ENCODE measurements at places on chromosomes 5 and 9.

DNA sequence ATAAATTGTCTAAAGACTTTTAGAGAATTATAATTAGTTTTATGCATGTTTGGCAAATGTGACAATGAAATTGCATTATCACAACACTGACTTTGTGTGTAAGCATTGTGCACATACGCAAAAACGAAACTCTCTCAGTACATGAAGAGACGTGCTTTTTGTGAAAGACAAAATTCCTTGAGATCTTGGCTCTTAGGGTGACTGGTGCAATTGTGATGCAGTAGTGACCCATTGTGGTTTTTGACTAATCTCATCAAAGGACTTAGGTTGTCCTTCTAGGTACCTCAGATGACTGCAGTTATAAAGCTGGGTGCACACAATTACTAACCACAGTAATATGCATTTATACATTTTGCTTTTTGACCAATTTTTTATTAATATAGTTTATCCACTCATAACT, 25.3 kb upstream of the TYRP1 start:
- no peak for DNase-seq

- DNase-seq: no peak
These were observed 43.8 kb upstream of the CDK20 start for GRCh38 chr9:88018101-88018500.

GRCh38 chr5:154329062-154329461, 116.7 kb upstream of the SAP30L start:
- no peak for DNase-seq

DNA sequence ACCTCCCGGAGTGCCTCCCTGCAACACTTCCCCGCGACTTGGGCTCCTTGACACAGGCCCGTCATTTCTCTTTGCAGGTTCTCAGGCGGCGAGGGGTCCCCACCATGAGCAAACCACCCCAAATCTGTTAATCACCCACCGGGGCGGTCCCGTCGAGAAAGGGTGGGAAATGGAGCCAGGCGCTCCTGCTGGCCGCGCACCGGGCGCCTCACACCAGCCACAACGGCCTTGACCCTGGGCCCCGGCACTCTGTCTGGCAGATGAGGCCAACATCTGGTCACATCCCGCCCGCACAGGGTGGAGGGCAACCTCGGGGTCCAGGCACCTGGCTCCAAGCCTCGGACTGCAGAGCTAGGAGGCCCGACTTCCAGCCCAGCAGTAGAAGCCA, 776 bp upstream of the TERT start:
- DNase-seq: no peak

- no peak for DNase-seq
These were observed 371.5 kb upstream of the KLF4 start for GRCh38 chr9:107861075-107861474.

DNA sequence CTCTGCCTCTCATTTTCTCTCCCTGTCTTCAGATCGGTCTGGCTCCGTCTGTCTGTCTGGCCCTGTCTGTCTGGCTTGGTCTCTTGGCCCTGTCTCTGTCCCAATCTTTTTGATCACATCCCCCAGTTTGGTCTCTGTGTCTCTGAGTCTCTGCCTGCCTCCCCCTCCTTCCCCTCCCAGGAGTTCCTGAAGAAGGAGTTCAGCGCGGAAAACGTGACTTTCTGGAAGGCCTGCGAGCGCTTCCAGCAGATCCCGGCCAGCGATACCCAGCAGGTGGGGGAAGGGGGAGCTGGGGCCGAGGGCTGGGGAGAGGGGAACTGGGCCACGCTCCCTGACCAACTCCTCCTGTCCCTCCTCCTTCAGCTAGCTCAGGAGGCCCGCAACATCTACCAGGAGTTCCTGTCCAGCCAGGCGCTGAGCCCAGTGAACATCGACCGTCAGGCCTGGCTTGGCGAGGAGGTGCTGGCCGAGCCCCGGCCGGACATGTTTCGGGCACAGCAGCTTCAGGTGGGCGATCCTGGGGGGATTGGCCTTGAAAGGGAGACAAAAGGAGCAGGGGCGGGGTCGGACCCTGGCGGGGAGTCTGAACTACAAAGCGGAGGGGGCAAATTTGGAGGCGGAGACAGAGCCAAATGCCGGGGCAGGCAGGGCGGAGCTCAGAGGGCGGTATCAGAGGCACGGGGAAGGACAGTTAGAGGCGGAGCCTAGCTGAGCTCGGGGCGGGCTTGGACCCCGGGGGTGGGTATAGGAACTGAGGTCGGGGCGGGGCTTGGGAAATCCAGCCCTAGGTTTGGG, 9.0 kb downstream of the RGS14 start:
- DNase-seq: no peak

DNA sequence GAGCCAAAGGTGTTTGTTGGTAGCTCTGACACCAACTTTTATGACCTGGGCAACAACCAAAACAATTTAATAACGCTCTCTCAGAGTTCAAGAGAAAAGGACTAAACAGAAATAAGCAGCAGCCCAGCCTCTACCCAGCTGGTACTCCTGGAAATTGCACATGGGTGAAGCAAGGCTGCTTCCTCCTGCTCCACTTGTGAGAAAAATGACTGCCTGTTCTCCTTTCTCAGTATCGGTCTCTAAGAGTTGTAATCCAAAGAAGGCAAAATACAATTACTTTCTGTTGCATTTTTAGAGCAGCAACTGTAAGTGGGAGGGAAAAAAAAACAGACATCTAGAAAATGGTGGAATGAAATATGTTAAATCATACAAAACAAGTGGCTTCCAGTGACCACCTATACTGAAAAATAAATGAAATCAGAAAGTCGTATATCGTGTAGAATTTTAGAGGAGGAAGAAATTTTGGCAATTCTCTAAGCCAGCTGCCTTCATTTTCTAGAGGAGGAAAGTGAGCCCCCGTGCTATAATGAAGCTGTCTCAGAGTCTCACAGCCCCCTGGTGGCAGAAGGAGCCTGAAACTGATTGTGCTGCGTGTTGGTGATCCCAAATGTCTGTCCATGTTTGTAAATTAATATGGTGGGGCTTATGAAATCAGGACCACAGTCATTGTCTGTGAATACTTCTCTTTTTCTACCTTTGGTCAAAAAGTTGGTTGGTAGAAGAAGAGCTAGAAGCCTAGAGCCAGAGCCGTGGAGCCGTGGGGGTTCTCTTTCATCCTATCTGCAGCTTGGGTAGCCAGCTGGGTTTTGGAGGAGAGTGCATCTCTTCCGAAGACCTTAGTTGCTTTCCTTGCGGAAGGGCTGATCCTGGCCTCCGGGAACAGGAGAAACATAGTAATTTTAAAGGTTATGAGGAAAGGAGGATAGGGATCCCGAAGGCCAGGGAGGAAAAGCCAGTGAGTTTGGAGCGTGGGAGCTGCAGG, 139.9 kb downstream of the PIP5K1B start:
- DNase-seq: no peak

- no peak for DNase-seq
These were observed 1.4 kb downstream of the ANKRA2 start for GRCh38 chr5:73564018-73564417.

DNA sequence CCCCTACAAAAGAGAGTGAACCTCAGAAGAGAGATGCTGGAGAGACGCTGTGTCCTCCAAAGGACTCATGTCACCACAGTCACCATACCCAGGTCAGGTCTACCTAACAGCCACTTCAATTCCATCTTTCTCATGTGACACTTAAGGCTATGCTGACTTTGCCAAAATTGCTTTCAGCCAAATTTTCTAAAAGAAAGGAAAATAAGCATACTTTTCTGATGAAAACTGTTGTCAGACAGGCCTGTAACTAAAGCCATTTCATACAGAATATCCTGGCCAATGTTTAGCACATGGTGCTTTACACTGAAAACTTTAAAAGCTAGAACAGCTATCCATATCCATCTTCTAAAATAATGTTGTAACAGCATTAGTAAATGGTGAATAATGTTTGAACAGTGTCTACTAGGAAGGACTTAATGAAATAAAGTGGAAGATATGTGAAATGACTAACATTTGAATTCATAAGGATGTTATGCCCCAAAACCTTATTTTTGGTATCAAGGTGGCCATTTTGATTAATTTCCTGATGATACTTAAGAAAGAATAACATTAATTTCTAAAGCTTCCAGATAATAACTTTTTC, 97.2 kb downstream of the NFIB start:
- DNase-seq: no peak

GRCh38 chr5:131541762-131542161, 93.3 kb downstream of the RAPGEF6 start:
- no peak for DNase-seq

DNA sequence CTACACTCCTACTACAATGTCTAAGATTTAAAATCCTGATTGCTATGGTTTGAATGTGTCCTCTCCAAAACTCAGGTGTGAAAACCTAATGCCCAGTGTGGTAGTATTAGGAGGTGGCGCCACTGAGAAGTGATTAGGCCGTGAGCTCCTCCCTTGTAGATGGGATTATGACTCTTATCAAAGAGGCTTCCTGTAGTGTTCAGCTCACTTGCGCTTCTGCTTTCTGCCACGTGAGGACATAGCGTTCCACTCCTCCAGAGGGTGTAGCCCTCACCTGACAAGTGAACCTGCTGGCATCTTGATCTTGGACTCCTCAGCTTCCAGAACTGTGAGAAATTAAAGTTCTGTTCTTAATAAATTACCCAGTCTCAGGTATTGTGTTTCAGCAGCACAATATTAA, 33.0 kb upstream of the WHRN start:
- DNase-seq: no peak

- no peak for DNase-seq
These were observed 379.6 kb downstream of the MLLT3 start for GRCh38 chr9:20242510-20243189.

DNA sequence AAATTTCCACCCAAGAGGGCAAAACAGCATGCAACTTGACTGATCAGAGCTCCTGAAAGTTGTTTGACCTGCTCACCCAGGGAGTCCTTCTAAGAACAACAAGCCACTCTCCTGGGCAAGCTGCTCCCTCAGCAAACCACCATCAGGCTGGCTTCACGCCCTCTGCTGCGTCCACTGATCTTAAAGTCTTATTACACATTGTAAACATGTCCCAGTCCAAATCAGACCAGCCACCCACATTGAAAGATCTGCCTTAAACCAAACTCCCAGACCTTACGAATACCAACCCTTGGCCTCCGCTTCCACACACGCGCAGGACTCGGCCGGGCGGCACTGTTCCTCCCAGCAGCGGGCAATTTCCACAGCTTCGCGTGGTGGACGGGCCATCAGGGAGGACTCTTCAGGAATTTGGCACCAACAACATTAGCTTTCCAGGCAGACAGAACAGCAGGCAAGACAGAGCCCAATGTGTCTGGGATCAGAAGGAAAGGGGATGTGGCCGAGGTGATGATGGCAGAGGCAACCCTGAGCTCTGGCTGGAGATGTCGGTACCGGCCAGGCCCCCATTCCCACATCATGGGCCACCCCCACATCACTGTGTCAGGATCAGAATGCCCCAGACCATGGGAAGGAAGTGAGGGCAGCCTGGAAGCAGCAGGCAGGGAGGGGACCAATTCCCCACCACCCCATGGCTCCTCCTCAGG, 56.8 kb downstream of the SEMA4D start:
- DNase-seq: no peak

GRCh38 chr5:58080573-58080972, 379.3 kb downstream of the PLK2 start:
- no peak for DNase-seq

DNA sequence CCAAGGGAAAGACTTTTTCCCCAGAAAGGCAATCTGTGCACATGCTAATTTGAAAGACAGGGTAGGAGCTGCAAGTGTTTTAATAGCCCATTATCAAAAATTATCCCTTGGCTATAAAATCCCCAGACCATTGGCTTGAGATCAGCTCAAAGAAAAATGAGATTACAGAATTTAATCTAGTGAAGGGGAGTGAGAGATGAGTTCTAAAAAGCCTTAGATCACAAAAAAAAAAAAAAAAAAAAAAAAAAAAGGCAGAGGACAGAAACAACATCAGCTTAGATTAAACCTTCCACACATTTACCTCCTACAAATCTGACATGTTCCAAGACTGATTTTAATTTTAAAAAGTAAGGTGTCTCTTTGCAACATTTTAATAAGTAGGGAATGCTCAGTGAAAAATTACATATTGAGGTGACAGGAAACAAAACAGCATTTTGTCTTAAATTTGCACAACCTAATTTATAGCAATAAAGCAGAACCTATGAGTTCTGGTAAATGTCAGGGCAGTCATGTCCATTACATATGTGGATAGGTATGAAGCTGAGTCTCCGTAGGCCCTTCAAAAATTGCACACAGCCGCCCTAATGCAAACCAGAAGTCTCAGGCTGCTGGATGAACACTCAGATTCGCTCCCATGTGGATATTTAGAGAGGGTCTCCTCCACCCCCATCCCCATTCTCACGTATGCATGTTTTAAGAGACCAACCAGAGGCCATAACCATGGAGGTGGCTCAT, 43.4 kb downstream of the NFIB start:
- DNase-seq: no peak

- no peak for DNase-seq
These were observed 31.9 kb downstream of the GNA14 start for GRCh38 chr9:77616191-77616590.

- no peak for DNase-seq
These were observed 49.7 kb downstream of the PRDM6 start for GRCh38 chr5:123138774-123139173.

DNA sequence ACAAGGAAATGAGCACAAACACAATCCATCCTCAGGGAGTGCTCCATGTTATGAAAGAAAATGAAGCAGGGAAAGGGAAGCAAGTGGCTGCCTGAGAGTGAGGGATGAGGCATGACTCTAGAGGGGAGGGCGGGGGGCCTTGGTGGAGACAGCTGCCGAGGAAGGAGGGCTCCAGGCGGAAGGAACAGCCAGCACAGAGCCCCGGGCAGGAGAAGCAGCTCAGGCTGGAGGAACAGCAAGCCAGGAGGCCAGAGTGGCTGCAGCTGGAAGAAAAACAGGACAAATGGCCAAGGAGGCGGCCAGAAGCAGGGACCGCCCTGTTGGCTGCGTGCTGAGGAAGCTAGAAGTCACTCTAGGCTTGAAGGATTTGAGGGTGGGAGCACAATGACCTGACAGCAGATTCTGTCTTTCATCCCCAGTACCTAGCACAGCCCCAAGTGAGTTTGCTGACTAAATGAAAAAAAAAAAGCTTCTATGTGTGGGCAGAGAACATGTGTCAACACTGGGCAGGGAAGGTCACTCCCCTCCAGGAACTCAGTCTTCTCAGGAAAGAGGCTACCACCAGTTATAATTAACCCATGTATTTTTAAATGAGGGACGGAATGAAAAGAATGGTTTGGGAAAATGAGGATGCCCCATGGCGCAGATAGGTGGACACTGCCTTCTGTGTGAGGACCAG, 142.8 kb downstream of the DCP2 start:
- DNase-seq: no peak

GRCh38 chr5:142327111-142327842, 2.5 kb upstream of the SPRY4 start:
- DNase-seq: no peak

Data from NCI-H1417 treated with DMSO at 0.1 percent for 48 hours (cell line).